ENCODE measurements at places on chromosomes 16 and 17.

GRCh38 chr16:67372664-67373063 is 20.6 kb downstream of the TPPP3 start:
- DNase-seq, result peak; percentile 40

DNA sequence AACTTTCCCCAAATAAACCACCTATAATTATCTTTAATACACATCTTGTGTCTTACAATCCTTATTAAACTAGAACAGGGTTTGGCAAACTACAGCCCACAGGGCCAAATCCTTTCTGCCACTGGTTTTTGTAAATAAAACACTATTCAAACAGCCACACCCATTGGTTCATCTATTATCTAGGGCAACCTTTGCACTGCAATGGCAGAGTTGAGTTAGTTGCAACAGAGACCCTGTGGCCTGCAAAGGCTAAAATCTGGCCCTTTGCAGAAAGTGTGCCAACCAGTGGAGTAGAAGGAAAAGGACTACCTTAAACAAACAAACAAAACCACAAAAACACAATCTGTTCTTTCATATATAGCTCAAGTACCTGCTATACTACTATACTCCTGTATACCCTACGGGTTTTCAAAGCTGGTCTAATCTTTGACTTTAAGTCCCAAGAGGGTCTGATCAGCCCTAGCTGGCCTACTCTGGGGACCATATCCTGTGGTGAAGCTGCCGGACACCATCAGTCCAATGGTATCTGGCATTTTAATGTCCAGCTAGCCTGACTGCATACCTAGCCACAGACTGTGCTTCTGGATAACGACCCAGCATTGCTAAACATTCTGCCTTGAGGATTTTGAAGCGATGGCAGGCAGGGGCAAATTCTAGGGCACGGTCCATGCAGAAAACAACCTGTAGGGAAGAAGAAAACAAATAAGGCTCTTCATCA is 23.3 kb downstream of the CNP start:
- DNase-seq, result no peak

- peak; percentile 33 for DNase-seq
These were observed 30.3 kb downstream of the LDHD start for GRCh38 chr16:75086281-75086680.

- DNase-seq, result no peak
These were observed 999 bp downstream of the XYLT1 start for GRCh38 chr16:17469741-17470181.

GRCh38 chr16:72739577-72739976 is 308.4 kb downstream of the ZFHX3 start:
- no peak for DNase-seq
